ENCODE measurements at places on chromosomes 7 and 10. TPM values are rescaled to one million over a fixed set of nuclear protein-coding genes. Genes with fewer than 3 reads are reported as not detected.

Gene ZNF138
- 2.9 TPM for polyA plus RNA-seq

Gene OPN1SW
- not detected for polyA plus RNA-seq

Gene CFTR
- not detected for polyA plus RNA-seq

Gene KLF14
- 0.01 TPM for polyA plus RNA-seq

Gene PRTFDC1
- 2.2 TPM for polyA plus RNA-seq

Gene LEP
- polyA plus RNA-seq, result 0.50 TPM

Gene WIPF3
- polyA plus RNA-seq, result 0.04 TPM

Gene LRIT1
- polyA plus RNA-seq, result not detected

Measured in keratinocyte (primary cell).